Kidney glomerular epithelial cell (primary cell): ENCODE measurements at places on chromosomes 11 and 22.
A peak's percentile ranks its signal among the peaks of the same experiment; 100 is the strongest.

GRCh38 chr11:12993626-12994025 is 15.5 kb upstream of the RASSF10 start:
- DNase-seq, result no peak

DNA sequence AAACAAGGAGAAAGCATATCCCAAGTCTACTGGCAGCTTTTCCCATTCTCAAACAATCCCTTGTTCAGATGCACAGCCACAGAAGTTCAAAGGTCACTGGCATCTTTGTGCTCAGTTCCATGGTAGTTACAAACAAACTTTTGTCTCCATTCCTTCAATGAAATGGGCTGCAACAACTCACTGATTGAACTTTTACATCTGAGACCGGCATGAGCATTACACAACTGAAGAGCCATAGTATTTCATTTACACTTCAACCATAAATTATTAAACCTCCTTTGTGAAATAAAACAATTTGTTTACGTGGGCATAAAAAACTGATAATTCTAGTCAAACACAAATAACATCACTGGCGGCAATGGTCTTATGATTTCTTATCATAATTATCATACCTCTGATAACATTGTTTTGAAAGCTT is 67.8 kb upstream of the ARHGAP32 start:
- DNase-seq, result no peak

GRCh38 chr11:12508151-12508751 is 130.9 kb downstream of the PARVA start:
- no peak for DNase-seq

GRCh38 chr22:43731988-43732387 is 80.1 kb downstream of the EFCAB6 start:
- DNase-seq, result no peak

- DNase-seq, result no peak
Observed at GRCh38 chr11:3217818-3218482, 663 bp downstream of the MRGPRG start.

- no peak for DNase-seq
Observed at GRCh38 chr11:47270331-47271271, 668 bp downstream of the MADD start.

DNA sequence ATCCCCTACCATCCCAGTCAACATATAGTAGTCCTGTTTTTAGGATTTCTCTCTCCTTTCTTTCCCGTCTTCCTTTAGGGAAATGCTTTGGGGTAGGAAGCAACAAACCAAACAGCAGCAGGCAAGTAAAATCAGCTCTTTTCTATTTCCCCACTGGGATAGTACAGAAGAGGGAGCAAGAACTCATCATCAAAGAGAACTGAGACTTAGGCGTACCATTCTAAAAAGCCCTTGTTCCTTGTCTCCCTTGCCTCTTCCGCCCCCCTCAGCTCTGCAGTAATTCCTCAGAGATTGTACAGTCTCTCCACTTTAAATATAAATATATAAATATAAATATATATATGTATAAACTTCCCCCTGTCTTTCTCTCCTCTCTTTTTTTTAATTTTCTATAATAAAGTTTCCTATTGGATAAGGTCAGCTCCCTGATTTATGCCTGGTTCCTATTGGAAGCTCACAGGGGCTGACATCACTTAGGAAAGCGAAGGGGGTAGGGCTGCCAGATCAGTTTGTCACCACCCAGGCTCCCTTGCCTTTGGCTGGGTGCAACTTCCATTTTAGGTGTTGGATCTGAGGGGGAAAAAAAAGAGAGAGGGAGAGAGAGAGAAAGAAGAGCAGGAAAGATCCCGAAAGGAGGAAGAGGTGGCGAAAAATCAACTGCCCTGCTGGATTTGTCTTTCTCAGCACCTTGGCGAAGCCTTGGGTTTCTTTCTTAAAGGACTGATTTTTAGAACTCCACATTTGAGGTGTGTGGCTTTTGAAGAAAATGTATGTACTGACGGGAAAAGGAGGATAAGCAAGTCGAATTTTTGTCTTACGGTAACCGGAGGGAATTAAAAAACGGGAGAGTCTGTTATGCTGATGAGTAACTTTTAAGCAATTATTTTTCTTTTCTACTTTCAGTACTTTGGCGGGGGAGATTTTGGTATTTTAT is at the start of gene CTNND1:
CTNND1 (plus strand) TSS at position 502 of the 934 bp plus-strand sequence. CDS start 29,677 bp downstream, outside the sequence.
- DNase-seq, result peak; percentile 96

DNA sequence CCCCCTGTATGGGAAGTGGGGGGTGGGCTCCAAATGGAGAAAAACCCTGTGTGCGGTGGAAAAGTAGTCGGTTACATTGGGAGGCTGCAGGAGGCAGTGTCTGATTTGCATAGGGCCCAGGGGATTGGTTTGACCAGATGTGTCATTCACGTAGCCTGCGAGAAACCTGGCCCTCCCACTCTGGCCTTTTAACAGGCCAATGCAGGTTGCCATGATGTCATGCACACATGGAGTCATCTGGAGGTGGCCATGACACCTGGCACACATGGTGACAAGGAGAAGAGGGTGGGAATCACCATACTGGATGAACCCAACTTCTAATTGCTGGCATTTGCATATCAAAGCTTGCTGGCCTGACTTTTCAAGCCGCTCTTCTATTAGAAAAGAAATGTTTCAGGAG is 50.6 kb downstream of the FAM181B start:
- DNase-seq, result no peak

GRCh38 chr11:119421941-119422808 is 797 bp downstream of the THY1 start:
- DNase-seq, result peak; percentile 35

DNA sequence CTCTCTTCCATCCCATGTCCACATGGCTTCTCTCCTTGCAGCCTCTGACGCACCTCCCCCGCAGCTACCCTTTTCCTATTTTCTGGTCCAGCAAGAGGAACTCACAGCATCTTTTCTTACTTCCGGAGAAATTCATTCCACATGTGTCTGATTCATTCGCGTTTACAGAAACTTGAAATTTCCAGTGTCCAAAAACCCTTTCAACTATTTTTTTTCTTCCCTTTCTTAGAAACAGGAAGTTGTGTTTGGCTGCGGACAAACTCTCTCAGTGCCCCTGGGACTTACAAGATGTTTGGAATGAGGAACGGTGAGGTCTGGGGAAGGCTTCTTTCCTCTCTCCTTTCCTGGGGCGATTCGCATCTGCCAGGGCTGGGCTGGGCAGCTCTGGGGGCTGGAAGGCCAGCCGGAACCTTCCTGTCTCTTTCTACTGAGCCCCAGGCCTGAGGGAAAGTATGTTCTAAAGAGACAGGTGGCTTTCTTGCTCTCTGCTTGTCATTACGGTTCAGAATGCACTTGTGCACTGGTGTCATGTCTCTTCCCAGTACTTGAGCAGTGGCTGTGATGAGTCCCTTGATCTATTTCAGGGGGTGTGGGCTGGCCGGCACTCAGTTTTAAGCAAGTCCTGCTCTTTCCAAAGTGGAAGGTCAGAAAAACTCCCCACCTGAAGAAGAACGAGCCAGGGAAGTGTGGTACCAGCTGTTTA is 27.5 kb downstream of the ADAMTS8 start:
- DNase-seq, result no peak

DNA sequence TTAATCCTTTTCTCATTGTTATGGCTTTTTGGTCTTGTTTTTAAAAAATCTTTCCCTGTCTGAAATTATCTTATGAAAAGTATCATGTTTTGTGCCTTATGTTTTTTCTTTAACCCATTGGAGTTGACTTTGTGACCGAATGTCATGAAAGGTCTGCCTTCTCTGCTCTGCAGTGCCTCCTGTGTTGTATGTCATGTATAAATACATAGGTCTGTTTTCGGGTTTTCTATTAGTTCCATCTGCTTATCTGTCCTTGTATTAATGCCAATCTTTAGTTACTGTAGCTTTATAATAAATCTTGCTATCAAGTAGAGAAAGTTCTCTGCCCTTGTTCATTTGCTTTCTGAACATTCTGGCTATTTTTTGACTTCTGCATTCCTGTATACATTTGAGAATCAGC is 73.0 kb downstream of the ZBTB44 start:
- DNase-seq, result no peak

DNA sequence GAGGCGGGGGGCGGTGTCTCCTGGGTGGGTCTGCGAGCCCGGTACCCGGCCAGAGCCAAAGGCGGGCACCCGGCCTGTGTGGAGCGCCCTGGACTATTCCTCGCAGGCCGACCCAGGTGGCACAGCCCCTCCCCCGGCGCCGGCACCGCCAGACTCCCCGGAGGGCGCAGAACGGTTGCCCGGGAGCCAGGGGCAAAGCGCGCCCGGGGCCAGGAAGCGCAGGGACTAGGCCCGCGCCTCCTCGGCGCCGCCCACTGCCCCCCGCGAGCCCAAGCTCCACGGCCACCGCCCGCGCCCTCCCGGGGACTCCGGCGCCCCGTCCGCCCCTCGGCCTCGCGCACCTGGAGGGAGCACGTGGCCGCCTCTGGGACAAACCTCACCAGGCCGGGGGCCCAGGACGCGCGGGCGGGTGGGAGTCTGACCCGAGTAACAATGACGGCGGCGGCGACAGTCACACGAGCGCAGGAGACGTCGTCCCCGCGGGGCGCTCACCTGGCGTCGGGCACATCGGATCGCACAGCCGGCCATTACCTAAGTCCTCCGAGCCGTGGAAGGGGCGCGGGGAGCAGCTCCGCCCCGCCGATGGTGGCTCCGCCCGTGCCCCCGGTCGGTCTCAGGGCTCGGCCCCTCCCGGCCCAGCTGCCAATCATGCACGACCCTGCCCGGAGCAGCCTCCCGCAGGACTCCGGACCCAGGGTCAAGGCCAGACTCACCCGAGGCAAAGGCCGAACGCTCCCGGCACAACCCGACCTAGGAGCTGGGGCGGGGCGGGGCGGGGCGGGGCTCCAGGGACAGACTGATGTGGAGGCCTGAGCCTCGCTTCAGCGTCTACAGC is 7.4 kb downstream of the PLXNB2 start:
- DNase-seq, result no peak

DNA sequence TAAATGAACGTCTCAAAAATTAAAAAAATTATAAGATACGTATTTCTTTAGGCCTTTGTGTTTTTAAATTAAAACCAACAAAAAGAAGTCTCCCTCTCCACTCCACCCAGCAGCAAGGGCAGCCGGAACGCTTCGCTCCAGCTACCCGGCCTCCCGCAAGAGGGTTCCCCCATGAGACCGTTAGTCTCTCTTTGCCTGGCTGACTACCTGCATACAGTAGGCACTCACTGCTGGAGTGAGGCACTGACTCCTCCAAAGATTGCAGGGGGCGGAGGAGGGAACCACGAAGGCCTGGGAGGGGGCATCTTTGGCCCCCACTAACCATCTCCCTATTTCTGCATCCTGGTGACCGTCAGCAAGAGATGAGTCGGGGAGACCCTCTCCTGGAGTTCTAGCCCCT is 10.1 kb downstream of the CBX6 start:
- DNase-seq, result no peak

GRCh38 chr22:47188261-47189055 is 426.0 kb downstream of the TBC1D22A start:
- peak; percentile 41 for DNase-seq

DNA sequence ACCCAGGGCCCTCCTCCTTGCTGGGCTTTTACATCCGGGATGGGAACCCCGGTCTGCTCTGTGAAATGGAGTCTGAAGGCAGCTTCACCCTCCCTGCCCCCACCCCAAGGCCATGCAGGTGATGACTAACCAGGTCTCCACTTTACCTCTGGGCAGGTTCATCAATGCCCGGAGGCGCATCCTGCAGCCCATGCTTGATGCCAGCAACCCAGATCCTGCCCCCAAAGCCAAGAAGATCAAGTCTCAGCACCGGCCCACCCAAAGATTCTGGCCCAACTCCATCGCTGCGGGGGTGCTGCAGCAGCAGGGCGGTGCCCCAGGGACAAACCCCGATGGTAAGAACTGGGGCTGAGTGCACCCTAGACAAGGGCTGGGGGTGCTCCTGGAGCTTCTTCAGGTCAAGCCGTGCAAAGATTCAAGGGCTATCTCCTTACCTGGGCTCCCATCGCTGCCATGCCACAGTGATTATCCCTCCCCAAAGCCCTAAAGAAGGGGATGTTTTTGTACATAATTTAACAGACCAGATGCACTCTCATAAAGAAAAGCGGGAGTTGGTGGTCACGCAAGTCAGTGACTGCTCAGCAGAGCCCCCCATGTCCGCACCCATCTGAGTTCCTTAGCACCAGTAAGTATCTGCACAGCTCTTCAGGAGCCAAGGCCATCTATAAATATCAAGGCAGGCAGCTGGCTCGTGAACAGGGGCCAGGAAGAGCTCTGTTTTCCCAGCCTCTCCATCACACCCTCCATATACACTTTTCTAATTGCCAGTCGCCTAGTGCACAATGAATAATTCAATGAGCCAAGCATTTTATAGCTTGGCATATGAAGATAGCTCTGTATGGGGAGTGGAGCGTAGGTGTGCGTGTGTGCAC is 66.0 kb downstream of the FEZ1 start:
- DNase-seq, result no peak

DNA sequence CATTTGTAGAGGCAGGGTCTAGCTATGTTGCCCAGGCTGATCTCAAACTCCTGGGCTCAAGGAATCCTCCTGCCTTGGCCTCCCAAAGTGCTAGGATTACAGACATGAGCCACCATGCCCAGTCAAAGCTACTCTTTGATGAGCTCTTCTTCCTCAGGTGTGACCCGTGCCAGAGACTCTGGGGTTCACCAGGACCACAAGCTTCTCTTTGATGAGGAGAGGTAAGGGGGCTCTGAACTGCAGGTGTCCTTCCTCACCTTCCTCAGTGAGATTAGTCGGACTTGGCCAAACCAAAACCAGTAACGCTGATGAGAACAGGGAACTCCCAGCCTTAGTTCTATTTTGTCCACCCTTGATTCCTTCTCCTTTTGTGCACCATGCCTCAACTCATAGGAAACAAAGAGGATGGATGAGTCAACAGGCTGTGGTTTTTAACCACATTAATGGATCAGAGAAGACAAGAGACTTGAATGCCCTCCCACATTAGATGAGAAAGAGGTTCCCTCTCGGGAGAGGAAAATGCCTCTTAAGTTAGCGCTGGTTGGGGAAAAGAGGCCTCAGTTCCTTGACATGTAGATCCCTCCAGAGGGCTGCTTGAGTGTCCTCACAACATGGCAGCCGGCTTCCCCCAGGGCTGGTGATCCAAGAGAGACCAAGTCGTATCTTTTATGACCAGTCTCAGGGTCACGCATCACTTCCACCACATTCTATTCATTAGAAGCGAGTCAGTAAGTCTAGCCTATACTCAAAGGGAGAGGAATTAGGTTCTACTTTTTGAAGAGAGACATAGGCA is 25.7 kb upstream of the CTR9 start:
- peak; percentile 73 for DNase-seq

GRCh38 chr11:1747753-1748635 is 2.4 kb downstream of the IFITM10 start:
- DNase-seq, result no peak

DNA sequence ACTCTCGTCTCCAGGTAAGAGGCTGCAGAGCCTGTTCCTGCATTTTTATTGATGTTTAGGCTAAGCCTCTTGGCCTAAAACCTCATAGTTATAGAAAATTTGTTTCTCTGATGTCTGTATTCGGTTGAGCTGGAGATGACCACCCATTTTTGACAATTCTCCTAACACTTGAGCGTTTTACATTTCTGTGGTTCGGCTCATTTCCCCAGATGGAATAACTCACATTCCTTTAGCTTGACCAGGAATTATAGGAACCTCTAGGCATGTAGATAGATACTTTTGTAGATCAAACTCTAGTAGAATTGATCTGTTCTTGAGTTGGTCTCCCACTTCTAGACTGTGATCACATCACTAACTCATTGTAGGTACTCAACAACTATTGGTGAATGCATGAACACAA is 172.6 kb upstream of the CADM1 start:
- peak; percentile 52 for DNase-seq
